ENCODE measurements at places on chromosomes 12 and 14. TPM values are rescaled to one million over a fixed set of nuclear protein-coding genes. Genes with fewer than 3 reads are reported as not detected.

The GLT8D2 gene
- polyA plus RNA-seq: 1.6 TPM

The CLBA1 gene
- polyA plus RNA-seq: 8.3 TPM

The OR4E2 gene
- not detected for polyA plus RNA-seq

The RNF212B gene
- polyA plus RNA-seq: not detected

The MYF5 gene
- not detected for polyA plus RNA-seq

The BCAT1 gene
- polyA plus RNA-seq: 0.38 TPM

The POC1B gene
- polyA plus RNA-seq: 4.0 TPM

The C12orf50 gene
- not detected for polyA plus RNA-seq

The ENDOU gene
- polyA plus RNA-seq: 139 TPM

The SERPINA5 gene
- 0.10 TPM for polyA plus RNA-seq

The ANKRD33 gene
- polyA plus RNA-seq: not detected

The SDR9C7 gene
- polyA plus RNA-seq: 16.8 TPM

The PPFIA2 gene
- polyA plus RNA-seq: 0.10 TPM

The ABCC9 gene
- 0.61 TPM for polyA plus RNA-seq

The RTN1 gene
- 0.58 TPM for polyA plus RNA-seq

The GDF3 gene
- not detected for polyA plus RNA-seq

The KERA gene
- polyA plus RNA-seq: not detected

The KRT84 gene
- polyA plus RNA-seq: 0.02 TPM
